OCI-LY7 (cell line): ENCODE measurements at places on chromosomes 2 and 18. TPM values are rescaled to one million over a fixed set of nuclear protein-coding genes. Genes with fewer than 3 reads are reported as not detected.

DNA sequence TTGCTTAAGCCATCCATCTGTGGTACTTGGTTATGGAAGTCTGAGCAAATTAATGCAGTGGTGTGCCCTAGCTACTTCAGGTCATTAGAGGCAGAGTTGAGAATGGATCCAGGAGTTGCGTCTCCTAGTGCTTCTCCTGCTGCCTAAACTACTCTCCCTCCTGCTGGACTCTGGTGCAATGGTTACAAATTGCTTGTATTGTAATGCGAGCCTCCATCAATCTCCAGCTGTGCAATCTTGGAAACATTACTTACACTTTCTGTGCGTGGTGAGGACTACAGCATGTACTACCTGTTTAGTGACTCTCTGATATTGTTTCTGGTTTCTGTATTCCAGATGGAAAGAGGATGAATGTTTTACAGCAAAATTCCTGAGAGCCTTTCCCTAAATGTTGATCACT is 119.0 kb upstream of the CYRIA start:
- DNase-seq = no peak

DNA sequence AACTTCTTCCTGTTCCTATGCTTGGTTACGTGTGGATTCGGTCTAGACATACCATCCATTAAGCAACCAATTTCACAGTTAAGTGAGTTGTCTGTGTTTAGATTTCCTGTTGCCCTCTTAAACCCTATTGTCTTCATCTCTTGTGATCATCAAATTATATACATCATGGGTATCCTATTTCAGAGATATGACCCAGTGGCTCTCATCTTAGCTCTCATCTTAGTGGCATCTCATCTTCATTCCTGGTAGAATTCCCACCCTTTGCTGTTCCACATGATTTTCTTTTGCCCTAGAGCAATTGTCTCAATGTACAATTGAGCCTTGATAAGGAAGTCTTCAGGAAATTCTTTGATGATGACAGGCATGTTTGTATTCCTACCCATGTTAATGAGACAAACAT is 29.4 kb upstream of the FN1 start:
- no peak for DNase-seq

GRCh38 chr2:112055730-112056625 is 909 bp downstream of the TMEM87B start:
- peak; percentile 66 for DNase-seq

- no peak for DNase-seq
Measured at GRCh38 chr2:150335596-150335995, 151.9 kb downstream of the RND3 start.

GTF2A1L gene
- not detected in 2 replicates for total RNA-seq

GAD1 gene
- not detected in 2 replicates for total RNA-seq

ELAC1 gene
- total RNA-seq = 4.2 and 5.2 TPM in 2 replicates

DNA sequence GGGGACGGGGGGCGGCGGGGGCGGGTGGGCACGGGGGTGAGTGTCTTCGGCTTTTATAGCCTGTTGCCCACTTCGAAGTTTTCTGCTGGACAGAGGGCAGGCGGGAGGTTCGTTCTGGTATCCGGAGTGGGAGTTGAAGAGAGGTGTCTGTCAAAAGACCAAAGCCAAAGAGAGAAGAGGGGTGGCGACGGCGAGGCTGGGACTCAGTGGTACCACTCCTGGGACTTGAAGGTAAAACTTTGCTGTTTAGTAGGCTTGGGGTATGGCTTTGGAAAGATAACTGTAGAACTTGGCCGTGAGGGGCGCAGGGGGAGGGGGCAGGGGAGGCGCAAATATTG is 215.8 kb upstream of the DTNA start:
- DNase-seq = no peak

DNA sequence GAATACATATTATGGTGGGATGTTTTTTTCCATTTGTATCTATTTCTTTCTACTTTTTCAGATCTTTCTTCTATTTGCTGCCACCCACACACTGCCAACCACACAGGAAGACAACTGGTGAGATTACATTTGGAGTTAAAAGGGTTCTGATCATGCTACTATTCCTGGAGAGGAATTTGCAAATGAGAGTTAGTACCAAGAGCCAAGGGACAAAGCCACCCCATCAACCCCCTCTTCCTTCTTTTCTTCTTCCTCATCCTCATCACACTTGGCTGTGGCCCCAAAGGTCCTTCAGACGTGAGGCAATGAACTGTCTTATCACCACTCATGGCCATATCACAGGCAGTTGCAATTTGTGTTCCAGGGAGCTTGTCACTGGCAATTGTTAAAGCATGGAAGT is 215.6 kb upstream of the SLC14A2 start:
- no peak for DNase-seq

TEX44 gene
- not detected in 2 replicates for total RNA-seq

C2orf68 gene
- total RNA-seq = 86.2 and 96.1 TPM in 2 replicates

DNA sequence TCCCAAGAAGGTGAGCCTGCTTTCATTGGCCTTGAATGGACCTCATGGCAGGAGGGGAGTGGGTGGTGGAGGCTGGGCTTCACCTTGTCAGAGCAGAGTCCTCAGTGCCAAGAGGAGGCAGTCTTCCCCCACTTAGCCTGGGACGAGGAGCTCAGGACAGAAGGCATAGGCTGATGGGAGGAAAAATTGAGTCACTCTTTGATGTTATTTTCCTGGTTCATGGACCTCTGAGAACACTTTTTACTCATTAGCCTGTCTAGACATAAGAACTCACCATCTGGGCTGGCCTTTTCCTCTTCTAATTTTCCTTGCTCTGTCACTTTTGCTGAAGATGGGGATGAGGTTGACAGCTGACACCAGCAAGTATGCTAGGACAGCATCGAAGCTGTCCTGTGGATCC is 225.7 kb upstream of the TNP1 start:
- no peak for DNase-seq

DNA sequence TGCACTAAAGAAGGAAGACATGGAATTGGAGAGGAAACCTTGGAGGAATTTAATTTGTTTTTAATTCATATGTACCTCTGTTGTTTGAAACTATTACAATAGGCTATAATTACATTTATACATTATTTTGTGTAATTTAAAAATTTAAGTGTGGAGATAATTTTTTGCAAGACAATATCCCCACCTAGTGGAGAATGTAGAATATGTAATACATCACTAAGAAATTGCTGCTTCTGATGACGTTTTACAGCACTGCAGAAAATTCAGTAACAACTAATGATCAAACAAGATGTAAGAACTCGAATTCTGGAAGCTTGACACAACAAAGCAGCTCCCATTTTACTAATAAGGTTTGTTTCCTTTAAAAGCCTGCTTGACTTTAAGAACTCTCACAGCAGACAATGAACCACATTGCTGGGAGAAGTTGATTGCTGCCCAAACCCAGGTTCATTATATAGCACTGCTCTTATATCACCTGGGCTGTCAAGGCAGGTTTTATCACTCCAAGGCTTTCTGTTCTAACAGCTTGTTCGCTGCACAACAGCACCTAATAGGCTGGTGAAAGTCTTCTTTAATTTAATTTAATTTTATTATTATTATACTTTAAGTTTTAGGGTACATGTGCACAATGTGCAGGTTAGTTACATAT is 53.4 kb downstream of the THADA start:
- peak; percentile 62 for DNase-seq

TACR1 gene
- not detected in 2 replicates for total RNA-seq

DNA sequence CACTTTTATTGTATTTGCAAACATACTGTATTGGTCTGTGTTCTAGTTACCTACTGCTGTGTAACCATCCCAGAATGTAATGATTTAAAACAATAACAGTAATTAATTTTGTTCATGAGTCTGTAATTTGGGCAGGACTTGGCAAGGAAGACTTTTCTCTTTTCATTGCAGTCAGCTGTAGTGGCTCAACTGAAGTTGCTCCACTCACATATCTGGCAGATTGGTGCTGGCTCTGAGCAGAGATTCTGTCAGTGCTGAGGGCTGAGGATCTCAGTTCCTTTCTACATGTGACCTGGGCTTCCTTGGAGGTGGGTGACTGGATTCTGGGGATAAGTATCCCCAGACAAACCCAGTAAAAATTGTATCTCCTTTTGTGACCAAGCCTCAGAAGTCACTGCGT is 26.6 kb downstream of the PTPN4 start:
- DNase-seq = no peak

RAB12 gene
- 20.6 and 29.9 TPM in 2 replicates for total RNA-seq

DNA sequence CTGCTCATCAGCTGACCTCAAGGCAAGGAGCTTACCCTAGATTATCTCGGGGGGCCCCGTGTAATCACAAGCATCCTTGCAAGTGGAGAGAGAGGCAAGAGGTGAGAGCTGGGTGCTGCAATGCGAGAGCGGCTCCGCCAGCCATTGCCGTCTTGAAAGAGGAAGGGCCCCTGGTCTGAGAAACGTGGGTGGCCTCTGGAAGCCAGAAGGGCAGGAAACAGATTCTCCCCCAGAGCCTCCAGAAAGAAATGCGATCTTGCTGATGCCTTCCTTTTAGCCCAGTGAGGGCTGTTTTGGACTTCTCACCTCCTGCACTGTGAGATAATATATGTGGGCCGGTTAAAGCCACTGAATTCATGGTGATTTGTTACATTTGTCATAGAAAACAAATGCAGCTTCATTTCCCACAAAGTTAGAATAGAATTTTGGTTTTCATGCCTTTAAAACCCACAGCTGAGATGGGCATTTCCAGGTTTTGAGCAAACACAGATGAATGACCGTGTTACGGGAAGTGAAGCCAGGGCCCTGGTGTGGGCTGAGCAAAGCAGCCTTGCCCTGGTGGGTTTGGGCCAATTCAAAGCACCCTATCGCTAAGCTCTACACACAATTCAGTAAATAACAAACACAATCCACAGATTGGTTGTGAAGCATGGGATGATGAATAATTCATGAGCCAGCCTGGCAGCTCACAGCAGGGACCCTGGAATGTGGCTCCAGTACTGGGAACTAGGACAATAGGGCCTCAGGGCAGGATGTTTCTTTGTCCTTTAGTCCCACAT is 319.9 kb upstream of the HS6ST1 start:
- no peak for DNase-seq

GRCh38 chr2:156116113-156116512 is 216.4 kb downstream of the NR4A2 start:
- no peak for DNase-seq

DNA sequence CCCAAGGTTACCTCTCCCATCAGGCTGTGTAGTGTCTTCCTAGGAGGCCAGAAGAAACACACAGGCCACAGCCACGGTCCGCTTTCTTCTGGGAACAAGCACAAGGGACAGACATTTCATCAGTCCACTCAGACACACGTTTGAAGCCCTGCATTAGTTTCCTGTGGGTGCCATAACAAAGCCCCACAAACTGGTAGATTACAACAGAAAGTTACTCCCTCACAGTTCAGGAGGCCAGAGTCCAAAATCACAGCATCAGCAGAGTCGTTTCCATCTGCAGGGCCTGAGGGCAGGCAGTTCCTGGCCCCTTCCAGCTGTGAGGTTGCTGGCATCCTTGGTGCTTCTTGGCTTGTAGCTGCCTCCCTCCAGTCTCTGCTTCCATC is 8.8 kb upstream of the PRLH start:
- no peak for DNase-seq

DNA sequence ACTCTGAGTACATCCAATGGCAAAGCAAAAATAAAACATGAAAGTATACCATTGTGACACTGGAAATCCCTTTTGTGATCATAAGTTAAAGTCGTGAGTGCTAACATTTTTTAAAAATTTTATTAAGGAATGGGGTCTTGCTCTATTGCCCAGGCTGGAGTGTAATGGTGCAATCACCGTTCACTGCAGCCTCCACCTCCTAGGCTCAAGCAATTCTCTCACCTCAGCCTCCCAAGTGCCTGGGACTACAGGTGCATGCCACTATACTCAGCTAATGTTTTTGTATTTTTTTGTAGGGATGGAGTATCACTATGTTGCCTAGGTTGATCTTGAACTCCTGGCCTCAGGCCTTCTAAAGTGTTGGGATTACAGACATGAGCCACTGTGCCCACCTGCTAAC is 14.3 kb upstream of the TNFAIP6 start:
- DNase-seq = no peak

- DNase-seq = peak; percentile 40
Measured at GRCh38 chr2:71277536-71278103, 50.7 kb upstream of the PAIP2B start.

DNA sequence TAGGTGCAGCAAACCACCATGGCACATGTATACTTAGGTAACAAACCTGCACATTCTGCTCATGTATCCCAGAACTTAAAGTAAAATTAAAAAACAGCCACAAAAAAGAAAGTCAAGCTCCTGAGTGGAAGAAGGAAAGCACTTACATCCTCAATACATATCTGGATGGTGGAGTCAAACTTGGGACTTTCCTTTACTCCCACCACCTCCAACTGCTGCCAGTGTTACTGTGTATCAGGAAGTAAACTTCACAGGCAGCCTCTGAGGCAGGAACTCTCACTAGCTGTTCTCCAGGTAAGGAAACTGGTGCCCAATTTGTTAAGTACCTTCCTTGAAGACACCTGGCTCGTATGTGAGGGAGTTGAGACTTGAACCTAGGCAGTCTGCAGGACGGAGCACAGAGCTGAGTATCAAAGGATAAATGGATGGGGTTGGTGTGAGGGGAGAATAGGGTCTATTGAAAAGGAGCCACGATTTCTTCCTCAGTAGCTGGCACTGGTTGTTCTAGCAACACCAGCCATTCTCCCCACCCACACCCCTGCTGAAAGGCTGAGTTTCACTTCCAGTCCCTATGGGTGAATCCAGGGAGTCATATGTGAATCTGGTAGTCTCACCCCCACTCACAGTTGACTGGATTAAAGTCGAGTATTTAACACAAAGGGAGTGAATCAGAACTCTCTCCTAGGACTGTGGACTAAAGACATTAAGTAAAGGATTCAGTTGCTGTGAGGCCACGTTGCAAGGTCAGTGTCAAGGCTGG is 50.0 kb upstream of the GPR39 start:
- DNase-seq = no peak

DNA sequence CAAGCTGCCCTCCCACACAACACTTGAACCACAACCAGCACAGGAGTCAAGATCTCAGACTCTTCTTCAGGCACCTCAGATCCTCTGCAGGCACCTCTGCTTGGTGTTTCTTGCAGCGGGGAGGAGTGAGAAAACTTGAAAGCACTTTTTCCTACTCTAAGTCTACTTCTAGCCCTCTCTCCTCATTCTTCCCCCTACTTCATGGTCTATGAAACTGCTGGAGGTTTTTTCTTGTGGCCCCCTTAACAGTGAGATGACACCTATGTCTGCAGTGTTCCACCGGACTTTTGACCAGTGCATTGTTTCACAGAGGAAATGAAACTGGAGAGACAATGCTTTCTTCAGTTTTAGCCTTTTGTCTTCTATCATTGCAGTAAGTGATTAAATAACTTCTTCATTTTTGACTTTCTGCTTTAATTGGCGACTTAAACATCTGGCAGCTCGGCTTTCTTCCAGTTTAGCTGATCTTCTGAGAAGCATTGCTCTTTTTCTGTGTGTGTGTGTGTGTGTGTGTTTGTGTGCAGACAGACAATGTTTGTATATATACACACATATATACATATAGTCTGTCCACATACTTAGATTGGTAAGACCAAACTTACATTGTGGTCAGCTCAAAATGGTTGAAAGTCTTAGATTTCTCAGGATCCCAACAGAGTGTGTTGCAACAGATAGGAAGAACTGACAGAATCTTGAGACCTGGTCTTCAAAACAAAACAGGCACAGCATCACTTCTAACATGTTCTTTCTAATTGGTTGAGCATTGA is 1474.0 kb upstream of the TMEFF2 start:
- peak; percentile 59 for DNase-seq

CSRNP3 gene
- total RNA-seq = 1.3 and 1.4 TPM in 2 replicates

GRCh38 chr2:21821672-21822227 is 698.0 kb downstream of the TDRD15 start:
- DNase-seq = no peak
